ENCODE measurements at places on chromosomes 7 and 10.

- DNase-seq: no peak
Observed at GRCh38 chr7:97025130-97025499, 484 bp upstream of the DLX5 start.

- DNase-seq: no peak
Observed at GRCh38 chr10:29725133-29725720, 90.5 kb upstream of the SVIL start.

DNA sequence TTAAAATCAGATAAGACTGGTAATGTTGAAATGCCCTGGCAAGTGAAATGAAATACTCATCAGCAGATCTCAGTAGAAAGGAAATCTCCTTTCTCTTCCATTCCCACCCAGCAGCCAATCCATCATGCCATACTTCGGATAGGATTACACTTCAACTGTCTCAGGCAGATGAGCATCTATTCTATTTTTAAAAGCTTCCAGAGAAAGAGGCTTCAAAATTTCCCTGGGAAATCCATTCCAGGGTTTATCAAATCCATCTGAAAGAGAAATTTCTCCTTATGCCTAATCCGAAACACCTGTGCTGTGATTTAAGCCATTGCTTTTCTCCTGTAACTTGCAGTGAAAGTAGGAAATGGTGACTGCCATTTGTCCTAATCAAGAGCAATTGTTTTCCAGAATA is 60.4 kb upstream of the RAPGEF5 start:
- peak; percentile 52 for DNase-seq

DNA sequence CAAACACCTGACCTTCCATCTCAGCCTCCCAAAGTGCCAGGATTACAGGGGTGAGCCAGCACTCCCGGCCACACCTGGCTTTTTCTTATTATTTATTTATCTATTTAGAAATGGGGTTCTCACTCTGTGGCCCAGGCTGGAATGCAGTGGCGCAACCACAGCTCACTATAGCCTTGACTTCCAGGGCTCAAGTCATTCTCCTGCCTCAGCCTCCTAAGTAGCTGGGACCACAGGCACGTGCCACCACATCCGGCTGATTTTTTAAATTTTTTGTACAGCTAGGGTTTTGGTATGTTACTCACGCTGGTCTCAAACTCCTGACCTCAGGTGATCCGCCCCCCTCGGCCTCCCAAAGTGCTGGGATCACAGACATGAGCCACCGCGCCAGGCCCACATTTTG is 56.9 kb upstream of the MYL10 start:
- DNase-seq: no peak

GRCh38 chr10:70221030-70221429 is 12.2 kb downstream of the PPA1 start:
- no peak for DNase-seq

- no peak for DNase-seq
Observed at GRCh38 chr10:10644008-10644646, 373.5 kb upstream of the CELF2 start.

- DNase-seq: no peak
Observed at GRCh38 chr7:12303062-12303461, 92.0 kb downstream of the TMEM106B start.

DNA sequence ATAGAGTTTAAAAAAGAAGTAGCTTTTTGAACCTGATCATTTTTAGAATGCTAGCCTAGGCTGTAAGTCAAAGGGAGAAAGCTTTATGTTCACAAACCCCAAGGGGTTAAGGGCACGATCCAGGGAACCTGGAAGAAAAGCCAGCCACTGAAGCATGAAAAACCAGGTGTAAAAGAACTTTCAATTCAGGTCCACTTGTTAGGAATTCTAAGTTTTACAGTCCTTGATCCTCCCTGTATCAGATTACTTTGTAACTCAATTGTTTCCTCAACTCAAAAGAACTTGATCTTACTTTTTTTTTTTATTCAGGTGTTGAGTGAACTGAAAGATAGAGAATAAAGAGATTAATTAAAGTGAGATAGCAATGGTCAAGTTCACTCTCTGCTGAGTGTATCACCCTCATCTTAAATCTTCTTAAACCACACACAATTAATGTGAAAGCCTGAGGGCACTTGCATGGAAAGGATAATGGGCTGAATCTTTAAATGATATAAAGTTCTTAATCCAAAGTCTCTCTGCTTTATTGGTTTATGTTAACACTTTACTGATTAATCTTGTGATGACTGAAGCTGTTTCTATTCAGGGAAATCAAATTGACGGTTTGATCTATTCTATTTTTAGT is 672.2 kb upstream of the LRRN3 start:
- DNase-seq: no peak

DNA sequence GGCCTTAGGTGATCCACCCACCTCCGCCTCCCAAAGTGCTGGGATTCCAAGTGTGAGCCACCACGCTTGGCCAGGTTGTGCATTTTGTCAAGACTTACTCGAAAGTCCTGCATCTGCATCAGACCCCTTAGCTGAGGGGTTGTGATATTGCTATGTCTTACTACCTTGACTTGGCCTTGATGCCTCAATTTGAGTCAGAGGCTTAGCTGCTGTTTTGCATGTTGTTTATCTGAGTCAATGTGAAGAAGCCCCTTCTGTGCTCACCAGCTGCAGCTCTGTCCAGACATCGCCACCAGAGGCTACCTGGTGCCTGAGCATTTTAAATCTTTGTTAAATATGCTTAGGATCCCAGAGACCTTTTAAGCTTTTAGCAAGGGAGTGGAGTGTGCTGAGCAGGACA is 18.1 kb downstream of the UBE2D4 start:
- no peak for DNase-seq

DNA sequence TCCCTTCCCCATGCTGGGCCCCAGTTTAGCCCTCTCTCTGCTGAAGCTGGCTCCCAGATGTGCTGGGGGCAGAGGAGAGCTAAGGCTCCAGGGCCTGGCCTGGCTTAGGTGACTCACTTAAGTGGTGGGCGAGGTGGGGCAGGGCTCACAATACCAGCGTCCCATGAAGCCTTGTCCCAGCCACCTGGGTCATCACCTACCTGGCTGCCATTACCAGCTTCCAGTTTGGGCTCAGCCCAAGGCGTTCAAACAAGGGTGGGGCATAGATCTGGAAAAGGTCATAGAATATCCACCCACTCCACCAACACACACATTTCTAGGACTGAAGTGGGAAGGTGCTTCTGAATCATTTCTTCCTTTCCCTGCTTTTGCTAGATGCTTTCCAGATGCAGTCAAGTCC is 8.3 kb downstream of the KAZALD1 start:
- DNase-seq: no peak

DNA sequence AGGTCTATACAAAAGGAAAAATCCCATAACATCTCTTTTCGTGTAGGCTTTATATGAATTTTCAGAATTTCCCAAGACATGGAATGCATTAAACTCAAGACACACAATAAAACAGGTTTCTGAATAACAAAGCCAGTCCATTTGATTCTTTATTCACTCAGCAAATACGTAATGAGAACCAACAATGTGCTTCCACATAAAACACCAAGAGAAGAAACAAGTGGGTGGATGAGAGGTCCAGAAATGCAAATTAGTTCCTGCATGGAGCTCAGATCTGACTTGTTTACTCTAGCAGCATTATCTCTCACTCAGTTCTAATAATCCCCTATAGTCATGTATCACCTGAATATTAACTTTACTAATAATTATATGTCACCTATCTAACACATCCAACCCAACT is 249.5 kb downstream of the LRRTM3 start:
- DNase-seq: no peak

- DNase-seq: no peak
Observed at GRCh38 chr7:73702226-73702625, 17.2 kb downstream of the STX1A start.

DNA sequence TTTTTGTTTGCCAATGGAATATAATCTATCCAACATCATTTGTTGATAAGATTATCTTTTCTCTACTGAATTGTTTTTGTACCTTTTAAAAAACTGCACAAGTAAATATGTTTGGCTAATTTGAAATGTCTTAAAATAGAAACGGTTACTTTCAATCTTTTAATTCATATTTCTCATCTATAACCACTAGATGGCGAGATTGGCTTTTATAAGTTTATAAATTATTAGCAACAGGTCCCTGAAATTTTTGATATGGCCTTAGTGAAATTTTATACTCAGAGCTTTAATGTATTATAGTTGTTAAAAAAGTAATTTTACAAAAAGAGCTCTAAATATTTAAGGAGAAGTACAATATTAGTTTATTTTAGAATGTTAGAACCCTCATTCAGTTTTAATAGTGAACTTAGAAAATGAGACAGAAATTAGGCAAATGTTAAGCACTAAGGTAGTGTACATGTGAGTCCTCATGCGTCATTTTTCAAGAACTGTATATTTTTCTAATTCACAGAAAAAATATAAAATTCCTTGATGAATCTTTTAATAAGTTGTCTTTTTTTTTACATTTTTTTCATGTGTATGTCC is 592.5 kb downstream of the ARL4A start:
- DNase-seq: no peak

- DNase-seq: no peak
Observed at GRCh38 chr7:38393874-38394273, 120.4 kb upstream of the TARP start.

GRCh38 chr7:39560997-39561396 is 5.2 kb upstream of the YAE1 start:
- DNase-seq: no peak

GRCh38 chr10:121330563-121330962 is 267.7 kb downstream of the FGFR2 start:
- DNase-seq: no peak

DNA sequence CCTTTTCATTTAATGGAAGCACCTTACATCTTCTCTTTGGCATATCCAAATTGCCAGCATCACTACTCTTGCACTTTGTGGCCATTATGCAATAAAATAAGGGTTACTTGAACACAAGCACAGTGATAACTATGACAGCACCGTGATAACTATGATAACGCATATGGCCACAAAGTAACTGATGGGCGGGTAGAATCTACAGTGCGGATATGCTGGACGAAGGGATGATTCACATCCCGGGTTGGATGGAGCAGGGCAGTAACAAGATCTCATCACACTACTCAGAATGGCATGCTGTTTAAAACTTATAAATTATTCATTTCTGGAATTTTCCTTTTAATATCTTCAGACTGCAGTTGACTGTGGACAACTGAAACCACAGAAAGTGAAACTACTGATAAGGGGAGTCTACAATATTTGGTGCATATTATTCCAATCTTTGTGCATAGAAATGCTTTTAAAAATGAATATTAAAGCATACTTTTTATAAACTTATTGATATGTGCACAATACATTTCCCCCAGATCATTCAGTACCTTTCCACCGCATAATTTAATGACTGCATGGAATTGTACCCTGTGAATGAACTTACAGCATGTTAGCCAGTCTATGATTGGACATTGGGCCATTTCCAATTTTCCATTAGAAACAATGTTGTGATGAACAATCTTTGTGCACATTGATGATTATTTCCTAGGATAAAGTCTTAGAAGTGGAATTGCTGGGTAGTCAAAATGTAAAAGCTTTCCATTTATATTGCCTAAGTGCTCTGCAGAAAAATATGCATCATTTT is 136.4 kb downstream of the WNT2 start:
- DNase-seq: no peak

DNA sequence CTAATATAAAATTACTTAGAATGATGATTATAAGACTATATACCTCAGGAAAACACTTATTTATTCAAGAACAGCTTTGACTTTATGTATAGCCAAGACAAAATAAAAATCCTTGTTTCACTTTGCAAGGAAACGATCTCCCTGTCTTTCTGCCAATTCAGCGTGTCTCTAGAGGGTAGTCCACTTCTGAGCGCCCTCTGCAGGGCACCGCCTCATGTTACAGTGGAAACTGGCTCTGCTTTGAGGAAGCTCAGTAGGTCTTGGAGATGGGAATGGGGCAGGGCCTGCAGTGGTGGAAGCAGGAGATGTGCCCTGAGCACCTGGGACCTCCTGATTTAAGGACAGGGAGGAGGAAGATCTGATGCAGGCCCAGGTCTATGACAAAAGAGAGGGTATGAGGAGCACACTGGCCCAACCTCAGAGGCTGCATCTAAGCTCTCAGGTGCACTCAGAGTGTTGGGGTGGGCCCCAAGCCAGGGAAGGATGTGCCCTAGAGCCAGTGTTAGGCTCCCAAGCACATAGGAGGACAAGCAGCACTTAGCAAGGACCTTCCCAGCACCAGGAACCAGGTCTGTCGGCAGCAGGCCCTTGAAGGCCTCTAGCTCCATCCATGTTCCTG is 481.0 kb downstream of the TNS3 start:
- DNase-seq: no peak

DNA sequence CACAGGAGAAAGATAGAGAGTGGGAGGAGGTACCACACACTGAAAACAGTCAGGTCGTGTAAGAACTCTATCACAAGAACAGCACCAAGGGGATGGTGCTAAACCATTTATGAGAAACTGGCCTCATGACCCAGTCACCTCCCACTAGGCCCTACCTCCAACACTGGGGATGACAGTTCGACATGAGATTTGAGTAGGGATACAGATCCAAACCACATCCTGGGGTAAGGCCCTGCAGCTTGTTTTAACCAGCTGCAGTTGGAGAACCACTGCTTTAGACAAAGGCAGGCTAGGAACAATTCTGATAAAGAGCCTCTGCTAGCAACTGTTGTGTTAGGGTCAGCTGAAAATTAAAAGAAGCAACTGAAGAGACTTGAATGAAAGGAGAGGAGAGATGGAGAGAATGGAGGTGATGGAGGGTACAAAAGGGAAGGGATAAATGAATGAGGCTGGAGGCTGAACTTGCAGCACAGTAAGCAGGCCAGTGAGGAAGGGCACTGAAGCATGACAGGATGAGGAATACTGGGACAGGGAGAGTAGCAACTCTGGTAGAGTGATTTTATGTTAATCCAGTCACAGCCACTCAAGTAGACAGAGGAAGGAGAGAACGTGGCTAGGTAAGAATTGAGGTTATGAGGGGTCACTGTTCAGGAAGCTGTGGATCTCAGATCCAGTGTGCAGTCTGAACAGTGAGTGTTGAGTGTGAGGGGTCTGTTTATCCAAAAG is 23.6 kb downstream of the MEST start:
- no peak for DNase-seq

- DNase-seq: no peak
Observed at GRCh38 chr7:69912846-69913245, 314.6 kb downstream of the AUTS2 start.

DNA sequence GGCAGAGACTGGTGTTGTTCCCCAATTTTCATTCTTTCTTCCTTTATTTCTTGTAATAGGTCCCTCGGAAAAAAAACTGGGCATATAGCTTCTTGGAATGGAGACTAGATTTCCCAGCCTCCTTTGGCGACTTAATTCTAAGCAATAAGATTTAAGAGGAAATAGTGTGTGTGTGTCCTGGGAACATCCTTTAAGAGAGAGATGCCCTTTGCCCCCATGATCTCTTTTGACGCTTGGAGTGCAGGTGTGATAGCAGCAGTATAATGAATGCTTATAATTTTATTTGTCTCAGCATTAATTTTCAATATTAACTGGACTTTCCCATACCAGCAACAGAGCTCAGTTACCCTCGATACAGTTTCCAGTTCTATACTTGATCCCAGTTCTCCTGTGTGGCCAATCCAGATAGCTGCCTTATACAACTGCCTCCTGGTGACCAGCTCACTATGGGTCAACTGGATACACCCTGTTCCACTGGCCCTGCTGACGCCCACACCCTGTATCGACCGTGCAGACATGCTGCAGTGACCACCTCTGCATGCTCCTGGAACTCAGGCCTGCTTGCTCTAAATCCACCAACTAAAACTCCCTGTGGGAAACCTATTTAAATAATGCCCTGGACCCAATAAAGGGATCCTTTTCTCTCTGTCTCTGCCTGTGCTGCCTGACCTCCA is 13.9 kb downstream of the TMEM176A start:
- no peak for DNase-seq
